ENCODE measurements at places on chromosomes 13 and 19.
A peak's percentile ranks its signal among the peaks of the same experiment; 100 is the strongest.

DNA sequence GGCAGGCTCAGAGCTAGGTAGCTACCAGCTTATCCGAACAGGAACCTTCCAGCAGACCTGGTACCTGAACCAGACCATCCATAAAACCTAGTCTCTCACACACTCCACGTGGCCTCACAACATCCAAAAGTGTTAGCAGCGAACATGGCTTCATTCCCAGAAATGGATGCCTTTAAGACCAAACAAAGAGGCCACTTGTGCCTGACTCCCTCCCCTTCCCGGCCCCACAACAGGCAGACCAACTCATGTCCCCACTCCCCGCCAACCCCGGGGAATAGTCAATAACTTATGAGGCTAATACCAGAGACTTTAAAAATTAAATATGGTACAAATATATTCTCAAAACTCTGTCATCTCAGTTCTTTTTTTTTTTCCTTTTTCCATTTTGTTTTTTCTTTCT, 46.2 kb downstream of the ZNF557 start:
- no peak for DNase-seq

GRCh38 chr19:15196360-15197005, 4.3 kb downstream of the NOTCH3 start:
- no peak for DNase-seq

DNA sequence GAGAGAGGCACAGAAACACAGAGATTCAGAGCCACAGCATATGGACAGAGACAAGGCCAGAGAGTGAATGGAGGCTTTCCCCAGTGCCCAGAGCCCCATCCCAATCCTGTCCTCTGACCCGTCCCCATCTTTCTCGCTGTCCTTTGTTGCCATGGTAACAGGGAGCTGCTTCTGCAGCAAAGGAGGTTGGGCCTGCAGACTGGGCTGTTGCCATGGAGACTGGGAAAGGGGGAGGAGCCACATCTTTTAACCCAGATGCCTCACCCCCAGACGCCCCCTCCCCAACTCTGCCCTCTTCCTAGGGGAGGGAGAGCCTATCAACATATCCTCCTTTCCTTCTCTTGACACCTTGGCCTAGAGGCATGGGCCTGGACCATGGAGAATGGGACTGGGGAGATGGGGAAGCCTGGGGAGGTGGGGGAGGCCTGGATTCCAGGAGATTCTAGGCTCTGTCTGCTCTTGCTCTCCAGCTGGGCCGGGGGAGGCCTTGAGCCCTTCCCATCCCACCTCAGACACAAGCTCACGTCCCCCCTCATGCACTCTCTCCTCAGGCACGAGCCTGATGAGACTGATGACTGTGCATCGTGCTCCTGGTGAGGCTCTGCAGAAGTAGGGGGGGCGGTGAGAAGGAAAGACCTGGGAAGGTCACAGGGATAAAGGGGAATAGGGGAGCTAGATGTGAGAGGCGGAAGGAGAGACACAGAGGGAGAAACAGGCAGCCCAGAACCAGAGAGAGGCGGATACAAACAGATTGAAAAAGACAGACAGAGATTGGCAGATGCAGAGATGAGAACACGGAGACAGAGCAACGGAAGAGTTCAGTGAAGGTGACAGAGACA, 2.1 kb upstream of the ATP1A3 start:
- DNase-seq = no peak

DNA sequence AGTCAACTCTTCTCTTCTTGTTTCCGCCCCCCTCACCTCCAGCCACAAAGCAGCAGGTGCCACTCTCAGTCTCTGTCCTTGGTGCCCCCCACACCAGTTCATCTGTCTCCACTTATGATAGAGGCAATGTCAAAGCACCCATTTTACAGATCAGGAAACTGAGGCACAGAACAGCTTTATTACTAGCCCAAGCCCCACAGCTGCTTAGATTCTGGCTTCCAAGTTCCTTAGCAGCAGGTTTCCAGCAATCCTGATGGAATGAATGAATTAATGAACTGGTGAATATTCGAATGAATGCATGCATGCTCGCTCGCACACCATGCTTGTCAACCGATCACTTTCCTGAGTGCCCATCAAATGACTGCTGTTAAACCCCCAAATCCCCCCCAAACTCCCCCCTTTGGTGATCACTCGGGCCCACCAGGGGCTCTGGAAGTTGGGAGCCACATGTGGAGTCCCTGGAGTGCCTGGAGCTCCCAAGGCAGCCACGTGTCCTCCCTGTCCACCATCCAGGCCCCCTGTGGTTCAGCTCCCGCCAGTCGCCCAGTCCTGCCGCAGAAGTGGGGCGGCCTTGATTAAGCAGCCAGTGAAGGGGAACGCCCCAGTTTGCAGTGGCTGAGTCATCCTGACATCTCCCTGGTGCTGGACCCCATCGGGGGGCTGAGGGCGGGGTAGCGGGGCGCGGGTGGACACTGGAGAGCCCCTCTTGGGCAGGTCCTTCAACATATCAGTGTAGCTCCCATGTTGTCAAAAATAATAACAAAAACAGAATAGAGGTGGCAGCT, 6.8 kb downstream of the PTPRS start:
- DNase-seq = no peak

GRCh38 chr19:38656171-38656981, 8.9 kb downstream of the ACTN4 start:
- peak; percentile 51 for DNase-seq

DNA sequence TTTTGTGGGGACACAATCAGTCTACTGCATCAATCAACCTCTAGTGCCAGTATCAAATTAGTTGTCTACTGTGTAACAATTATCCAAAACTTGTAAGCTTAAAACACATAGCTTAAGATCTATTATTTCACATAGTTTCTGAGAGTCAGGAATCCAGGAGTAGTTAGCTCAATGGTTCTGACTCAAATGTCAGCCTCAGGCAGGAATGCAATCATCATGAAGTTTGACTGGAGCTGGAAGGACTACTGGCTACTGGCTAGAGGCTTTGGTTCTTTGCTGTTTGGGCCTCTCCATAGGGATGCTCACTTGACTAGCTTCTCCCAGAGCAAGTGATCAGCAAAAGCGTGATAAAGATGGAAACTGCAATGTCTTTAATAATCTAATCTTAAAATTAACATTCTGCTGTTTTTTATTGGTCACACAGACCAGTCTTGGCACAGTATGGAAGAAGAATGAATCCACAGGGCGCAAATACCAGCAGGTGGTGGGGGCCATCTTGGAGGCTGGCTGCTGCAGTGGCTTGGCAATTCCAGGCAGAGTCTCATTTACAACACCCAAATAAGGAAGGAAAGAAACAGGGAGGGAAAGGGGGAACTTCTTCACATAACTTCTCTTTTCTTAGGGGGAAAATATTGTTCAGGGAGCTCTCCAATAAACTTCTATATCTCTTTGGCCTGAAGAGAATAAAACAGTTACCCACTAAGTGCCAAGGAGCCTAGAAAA, 15.7 kb downstream of the CAB39L start:
- DNase-seq = no peak

DNA sequence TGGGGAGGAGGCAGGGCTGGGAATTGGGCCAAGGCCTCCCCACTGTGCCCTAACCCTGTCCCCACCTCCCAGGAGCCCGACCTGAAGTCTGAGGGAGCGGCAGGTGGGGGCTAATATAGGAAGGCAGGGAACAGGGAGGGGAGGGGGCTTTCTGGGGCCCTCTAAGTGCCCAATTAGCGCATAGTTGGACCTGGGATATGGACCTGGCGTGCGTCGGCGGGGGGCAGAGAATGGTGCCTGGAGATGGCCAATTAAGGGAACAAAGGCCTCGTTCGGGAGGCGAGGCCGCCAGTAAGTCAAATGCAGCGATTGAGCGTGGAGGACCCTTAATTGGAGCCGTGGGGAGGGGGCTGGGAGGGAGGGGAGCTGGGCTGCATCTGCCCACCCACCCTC, at the start of gene C19orf85:
Gene C19orf85, minus strand, starts transcription at position 90 of the 393 bp plus-strand sequence. CDS start 197 bp downstream, outside the sequence.
- no peak for DNase-seq

DNA sequence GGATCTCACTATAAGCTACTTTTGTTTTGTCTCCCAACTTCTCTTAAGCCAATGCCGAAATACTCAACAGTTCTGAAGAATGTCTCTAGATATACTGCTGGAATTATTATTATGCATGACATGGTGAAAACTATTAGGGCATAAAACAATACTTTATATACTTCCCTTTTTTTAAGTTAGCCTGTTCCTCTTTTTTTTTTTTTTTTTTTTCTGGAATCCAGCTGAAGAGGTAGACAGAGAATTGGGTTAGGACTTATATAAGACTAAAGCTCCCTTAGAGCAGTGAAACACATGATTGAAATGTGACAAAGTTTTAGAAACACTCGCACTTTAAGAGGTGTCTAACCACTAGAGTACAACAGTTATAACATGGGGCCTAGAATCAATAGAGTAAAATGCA, 850.9 kb upstream of the PCDH9 start:
- no peak for DNase-seq

- no peak for DNase-seq
Observed at GRCh38 chr13:25371875-25372283, at the start of gene ATP8A2. TSS of gene ATP8A2 (plus strand) at chr13:25371974. CDS start at chr13:25372213, 239 bp downstream.

DNA sequence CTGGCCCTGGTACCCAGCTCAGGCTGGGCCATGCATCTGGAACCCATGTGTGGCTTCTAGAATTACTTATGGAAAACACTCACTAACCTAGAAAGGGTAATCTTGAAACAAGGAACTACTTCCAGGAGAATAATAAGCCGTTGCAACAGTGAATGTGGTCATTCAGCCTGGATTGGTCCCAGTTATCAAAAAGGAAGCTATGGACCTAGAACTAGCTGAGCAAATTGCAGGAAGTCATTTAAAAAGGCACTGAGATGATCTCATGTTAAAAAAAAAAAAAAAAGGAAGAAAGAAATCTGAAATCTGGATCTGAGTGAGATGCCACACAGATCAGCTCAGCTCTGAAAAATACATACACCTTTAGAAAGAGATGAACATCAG, 59.6 kb downstream of the DCT start:
- DNase-seq = no peak

DNA sequence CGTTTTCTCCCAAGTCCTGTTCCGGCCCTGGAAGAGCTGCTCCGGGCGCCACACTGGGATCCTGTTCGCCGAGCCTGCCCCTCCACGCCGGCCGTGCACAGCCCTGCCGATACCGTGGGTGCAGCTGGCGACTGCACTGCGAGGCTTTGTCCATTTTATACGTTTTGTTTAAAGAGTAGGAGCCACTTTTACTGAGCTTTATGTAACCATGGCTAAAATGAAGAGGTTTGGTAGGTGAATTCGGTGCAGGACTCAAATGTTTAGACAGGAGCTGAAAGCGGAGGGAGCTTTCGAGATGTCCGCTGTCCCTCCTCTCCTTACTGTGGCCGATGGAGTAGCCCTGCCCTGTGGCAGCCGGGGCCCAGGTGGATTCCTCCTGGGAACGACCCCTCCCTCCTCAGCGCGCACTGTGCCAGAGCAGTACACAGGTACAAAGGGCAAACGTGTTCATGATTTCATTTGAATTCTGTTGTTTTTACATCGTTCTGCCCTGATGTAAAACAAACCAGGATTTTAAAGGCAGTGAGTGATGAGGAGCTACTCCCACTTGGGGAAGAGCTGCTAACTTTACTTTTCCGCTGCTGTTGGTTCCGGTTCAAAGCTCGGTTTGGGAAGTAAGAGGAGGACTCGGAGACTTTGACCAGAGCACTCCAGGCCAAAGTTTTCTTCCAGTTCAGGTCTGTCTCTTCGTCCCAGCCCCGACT, 1.7 kb downstream of the COL4A2 start:
- no peak for DNase-seq

DNA sequence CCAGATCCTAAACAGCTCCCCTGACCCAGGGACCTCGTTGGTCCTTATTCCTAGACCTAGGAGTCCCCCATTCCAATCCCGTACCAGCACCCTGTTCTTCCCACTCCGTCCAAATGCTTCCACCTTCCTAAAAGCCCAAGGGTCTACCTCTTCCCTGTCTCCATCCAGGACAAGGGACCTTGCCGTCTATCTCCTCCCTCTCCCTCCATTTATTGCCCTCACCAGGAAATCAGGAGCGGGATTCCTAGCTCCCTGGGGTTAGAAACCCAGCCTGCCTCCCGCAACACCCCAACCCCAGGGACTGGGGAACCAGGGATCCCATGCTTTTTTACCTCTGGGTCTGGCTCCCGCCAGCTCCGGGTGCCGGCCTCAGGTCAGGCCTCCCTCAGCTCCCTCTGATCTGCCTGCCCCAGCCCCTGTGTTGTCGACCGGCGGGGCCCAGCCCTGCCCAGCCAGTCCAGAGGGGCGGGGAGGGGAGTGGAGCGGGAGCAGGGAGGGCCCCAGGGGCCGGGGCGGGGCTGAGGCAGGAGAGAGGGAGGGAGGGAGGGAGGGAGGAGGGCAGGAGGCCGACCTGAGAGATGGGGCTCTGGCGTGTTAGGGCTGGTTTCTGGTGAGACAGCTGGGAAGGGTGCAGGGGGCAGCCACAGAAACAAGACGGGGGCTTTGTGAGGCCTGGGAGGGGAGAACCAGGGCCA, at the start of gene B3GNT8:
Gene B3GNT8, minus strand, starts transcription at position 423 of the 695 bp plus-strand sequence. CDS start 596 bp downstream, outside the sequence.
- DNase-seq = peak; percentile 31

- no peak for DNase-seq
Observed at GRCh38 chr13:30308548-30308947, 1.2 kb upstream of the KATNAL1 start.

DNA sequence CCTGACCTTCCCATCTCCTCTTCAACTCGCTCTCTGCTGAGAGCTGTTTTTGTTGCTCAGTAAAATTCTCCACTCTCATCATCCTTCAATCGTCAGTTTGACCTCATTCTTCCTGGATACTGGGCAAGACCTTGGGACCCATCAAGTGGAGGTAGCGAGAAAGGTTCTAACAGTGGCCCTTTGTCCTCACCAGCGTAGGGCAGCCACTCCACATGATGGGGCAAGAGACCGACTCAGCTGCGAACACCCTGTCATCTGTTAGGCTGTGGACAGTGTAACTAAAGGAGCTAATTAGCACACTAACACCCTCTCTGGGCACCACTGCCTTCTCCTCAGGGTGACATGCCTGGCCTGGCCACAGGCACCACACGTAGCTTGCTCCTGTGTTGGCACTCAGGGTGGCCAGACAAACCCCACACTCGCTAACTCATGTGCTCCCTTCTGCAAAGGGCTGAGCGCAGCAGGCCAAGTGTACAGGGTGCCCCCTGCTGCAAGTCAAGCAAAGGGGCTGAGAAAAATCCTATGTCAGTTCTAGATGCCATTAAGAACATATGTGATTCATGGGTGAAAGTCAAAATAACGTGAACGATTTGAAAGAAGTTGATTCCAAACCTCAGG, 1216.0 kb downstream of the SLITRK5 start:
- DNase-seq = no peak

GRCh38 chr19:13207846-13208671, 57.8 kb downstream of the IER2 start:
- peak; percentile 65 for DNase-seq

All from activated CD4-positive, alpha-beta T cell treated with anti-CD3 and anti-CD28 coated beads for 4 hours (primary cell).